ENCODE measurements at places on chromosomes 6 and 20. TPM values are rescaled to one million over a fixed set of nuclear protein-coding genes. Genes with fewer than 3 reads are reported as not detected.

Gene COL19A1
- total RNA-seq, result not detected

Gene NR2E1
- not detected for total RNA-seq

Gene CGA
- 0.24 TPM for total RNA-seq

Gene PCIF1
- 29.3 TPM for total RNA-seq

Gene BANF2
- not detected for total RNA-seq

Measured in A549 treated with Hydrocortisone at 1 μM for 4 hours (cell line).